ENCODE measurements at places on chromosomes 3 and 15.

- no peak for DNase-seq
Measured at GRCh38 chr3:102156426-102156825, 278.4 kb upstream of the ZPLD1 start.

GRCh38 chr3:135853981-135854380 is 111.5 kb upstream of the PPP2R3A start:
- DNase-seq, result no peak

DNA sequence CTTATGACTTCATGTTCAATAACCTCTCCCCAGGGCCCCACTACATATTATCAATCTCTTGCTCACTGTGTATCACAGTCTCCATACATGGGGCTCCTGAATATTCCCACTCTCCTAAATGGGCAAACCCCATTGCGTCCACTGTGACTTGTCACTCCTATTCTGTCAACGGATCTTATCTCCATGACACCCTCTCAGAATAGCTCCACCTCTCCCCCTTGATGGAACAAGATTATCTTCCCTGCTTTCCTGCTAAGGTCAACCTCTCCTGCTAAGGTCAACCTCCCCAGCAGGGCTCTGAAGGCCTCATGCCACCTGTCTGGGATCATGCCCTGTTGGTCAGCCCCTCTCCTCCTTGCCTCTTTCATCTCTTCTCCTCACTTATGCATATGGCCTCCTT is 1.8 kb downstream of the CLDN18 start:
- no peak for DNase-seq

DNA sequence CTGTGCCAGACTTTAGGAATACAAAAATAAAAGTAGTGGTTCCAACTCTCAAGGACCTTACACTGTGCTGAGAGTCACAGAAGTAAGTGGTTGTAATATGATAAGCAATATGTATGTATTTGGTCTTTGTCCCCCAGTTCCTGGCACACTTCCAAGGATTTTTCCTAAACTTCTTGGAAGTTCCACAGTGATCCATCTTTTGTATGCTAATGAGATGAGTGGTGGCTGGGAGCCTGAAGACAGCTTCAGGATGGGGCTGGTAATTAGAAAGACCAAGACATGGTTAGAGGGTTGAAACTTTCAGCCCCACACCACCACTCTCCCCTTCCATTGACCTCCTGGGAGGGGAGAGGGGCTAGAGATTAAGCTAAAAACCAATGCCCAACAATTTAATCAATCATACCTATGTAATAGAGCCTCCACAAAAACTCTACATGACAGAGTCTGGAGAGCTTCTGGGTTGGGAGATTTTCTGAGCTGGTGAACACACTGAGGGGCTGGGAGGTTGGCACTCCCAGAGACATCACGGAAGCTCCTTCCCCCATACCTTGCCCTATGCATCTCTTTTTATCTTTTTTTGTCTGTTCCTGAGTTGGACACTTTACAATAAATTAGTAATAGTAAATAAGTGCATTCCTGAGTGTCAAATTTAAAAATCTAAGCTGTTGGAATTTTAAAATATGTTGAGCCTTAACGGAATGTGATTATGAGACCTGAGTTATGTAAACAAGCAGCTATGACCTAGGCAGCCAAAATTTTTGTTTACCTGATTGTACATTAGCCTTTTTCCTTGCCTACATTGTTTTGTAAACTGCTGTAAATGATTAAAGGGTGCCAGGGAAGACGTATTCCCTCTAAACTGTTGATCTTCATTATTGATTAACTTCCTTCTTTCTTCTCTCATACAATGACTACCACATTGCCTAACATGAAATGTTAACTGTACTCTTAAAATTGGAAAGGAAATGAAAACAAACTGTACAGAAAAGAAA is 24.3 kb downstream of the CD200R1L start:
- no peak for DNase-seq

DNA sequence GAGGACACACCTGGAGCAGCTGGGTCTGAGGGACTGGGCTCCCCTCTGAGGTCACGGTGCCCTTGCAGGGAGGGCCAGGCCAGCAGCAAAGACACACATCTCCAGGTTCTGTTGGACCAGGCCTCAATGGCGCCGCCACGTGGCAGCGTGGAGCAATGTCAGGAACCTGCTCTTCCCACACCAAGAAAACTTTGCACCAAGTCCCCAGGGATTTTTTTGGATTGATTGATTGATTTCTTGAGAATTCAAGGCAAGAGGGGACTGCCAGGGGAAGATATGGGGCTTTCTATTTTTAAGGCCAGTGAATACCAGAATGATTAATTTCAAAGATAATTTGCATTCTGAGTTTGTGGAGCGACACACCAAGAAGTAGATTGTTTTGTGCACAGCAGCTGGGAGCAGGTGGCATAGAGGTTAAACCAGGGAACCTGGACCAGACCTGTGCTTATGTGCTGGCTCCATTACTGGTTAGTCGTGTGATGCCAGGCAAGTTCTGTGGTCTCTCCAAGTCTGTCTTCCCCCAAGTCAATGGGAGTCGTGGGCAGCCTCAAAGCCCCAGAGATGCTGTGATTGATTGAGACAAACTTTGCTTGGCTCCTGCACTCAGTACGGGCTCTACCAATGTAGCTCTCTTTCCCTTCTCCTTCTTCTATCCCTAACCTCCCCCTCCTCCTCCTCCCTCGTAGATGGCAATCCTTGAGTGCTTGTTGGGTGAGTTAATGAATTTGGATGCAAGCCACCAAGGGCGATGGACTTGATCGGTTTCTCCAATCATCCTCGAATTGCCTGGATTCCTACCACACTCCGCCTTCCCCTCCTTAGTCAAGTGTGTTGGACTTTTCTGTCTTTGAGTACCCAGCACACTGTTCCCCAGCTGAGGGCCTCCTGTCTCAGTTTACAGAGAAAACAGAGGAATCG is 96.2 kb upstream of the TRPM1 start:
- no peak for DNase-seq
